Activated CD4-positive, CD25-positive, alpha-beta regulatory T cell (primary cell): ENCODE measurements at places on chromosomes 2 and 18.
A peak's percentile ranks its signal among the peaks of the same experiment; 100 is the strongest.

- no peak for DNase-seq
Measured at GRCh38 chr2:227509076-227509475, 37.1 kb downstream of the AGFG1 start.

DNA sequence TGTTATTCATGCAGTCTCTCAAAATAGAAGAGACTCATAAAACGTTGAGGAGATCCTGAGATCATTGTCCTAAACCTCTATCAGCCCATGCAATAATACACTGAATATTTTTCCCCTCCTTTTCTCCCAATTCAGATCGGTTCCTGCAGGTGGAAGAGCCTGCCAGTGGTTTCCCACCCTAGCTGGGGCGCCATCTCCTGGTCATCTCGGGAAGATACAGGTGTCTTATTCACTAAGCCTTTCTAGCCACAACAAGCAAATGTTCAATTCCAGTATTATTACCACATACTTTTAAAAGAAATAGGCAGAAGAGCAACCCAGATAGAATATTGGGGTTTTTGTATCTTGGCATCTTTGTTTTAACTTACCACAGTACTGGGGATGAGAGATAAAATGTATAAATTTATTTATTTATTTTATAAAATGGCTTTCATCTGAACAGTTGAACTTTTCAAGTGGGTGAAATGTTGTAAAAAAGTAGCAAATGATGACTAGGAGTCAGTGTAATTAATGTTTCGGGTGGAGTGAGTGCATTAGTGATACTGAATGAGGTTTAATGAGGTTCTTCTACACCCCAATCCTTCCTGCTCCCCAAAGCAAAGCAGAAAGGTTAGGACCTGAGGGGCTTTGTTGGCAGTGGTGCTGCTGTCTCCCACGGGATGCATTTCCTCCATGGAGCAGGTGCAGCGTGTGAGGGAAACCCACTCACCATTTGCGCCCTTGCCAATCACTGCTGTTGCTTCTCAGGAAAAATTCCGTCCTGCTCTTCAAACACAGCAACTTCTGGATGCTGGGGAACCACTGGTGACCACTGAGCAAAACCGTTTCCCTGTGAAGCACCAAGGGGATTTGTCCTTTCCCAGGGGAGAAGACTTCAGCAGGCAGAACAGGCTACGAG is 147.1 kb upstream of the FHL2 start:
- DNase-seq, result peak; percentile 57

- DNase-seq, result no peak
Measured at GRCh38 chr18:27363872-27364271, 178.8 kb upstream of the CHST9 start.

DNA sequence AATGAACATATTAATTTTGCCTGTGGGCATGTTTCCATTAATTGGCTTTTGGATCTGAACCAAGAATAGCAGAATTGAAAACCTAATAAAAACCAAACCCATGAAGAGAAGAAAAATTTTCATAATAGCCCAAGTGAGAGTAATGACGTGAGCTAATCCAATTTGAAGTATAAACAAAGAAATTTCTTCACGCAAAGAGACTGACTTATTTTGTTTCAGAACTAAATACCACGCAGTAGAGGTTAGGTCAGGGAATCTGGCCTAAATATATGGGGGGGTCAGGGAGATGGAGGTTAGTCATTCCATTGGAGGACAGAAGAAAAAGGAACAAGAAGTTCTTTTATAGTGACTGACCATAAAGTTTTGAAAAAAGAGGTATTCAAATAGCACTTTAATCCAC is 94.1 kb upstream of the CYP1B1 start:
- no peak for DNase-seq

DNA sequence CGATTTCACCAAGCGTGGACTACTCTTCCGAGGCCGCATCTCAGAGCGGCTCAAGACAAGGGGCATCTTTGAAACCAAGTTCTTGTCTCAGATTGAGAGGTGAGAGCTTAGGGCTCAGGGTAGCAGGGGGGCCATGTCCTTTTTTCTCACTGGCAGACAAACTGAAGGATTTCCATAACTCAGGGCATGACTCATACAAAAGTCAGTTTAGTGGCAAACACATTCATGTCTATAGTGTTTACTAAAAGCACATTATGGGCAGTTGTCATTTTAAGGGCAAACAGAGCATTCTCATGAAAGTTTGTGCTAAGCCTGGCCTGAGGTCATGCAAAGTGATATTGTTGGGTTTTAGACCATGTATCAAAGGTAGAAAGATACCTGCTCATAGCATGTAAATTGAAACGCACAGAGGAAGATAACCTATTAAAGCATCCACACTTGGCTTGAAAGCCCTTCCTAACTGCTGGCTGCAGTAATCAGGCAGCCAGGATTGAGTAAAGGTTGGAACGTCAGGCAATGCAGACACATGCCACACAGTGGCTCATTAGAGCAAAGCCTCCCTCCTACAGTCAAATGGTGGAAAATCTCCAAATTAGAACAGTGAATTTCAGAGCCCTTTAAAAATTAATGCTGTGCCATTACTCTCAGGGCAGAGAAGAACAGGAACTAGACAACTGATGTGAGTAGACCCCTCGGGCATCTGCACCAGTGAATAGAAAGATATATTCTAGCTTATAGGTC is 54.2 kb downstream of the HK2 start:
- DNase-seq, result no peak

GRCh38 chr2:29193681-29194080 is 78.5 kb downstream of the CLIP4 start:
- no peak for DNase-seq

DNA sequence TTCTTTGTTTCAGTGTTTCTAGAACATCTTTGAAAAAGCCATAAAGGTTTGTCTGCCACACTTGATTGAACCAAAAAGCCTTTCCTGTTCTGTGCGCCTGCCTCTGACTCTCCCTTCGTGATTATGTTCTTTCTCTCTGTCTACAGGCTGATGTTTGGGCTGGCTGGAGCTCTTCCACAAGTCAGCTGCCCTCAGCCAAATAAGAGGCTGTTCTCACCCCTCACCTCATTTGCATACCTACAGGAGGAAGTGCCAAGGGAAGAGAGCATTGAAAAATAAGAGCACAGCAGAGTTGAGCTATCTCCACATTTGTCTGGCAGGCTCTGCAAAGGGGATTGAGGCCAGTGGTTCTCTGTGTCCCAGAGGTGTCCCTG is 15.8 kb downstream of the INPP5D start:
- DNase-seq, result no peak

DNA sequence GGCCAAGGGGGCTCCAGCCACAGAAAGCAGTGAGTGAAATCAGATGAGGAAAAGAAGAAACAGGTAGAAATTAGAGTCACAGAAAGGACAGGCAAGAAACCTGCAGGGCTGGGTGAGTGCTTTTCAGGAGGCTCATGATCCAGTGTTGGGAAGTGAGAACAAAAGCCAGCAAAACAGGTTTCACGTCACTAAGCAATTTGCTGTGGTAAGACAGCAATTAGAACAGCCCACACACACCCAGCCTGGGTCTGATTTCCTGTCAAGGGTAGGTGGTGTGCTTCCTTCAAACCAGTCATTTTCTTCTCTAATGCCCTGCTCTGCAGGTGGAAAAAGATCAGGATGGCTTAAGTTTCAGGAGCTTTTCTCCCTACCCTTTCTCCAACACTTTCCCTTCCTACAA is 52.9 kb upstream of the XDH start:
- no peak for DNase-seq

DNA sequence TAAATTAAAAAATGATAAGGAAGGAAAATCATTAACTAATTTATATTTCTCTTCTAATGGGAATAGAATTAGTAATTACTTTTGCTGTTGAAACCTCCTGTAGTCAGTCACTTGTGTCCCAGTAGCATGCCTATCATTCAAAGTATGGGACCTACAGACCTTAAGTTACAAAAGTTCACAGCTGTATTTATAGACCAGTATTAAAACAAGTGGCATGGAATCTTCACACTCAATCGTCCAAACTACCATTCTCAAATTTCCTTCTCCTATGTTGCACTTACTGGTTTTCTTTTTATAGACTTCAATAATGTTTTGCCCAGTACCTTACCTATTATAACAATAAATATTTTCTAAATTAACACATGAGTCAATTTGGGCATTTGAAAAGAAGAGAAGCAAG is 639.9 kb downstream of the ERBB4 start:
- no peak for DNase-seq

DNA sequence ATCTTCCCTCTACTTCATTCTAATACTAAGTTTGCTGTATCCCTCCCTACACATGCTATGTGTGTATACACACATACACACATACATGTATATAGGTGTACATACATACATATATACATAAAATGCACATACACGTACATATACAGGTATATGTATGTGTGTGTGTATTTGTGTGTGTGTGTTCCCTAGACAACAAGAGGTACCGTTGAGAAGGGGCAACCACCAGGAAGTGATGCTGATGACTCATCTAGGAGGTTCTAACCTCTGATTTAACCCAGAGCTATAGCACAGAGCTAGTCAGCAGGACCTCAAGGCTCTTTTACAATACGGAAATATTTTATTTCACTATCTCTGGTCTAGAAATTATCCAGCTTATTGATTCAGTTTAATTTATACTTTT is 139.2 kb downstream of the LAMA3 start:
- no peak for DNase-seq

GRCh38 chr2:17164550-17164949 is 353.7 kb downstream of the RAD51AP2 start:
- no peak for DNase-seq

DNA sequence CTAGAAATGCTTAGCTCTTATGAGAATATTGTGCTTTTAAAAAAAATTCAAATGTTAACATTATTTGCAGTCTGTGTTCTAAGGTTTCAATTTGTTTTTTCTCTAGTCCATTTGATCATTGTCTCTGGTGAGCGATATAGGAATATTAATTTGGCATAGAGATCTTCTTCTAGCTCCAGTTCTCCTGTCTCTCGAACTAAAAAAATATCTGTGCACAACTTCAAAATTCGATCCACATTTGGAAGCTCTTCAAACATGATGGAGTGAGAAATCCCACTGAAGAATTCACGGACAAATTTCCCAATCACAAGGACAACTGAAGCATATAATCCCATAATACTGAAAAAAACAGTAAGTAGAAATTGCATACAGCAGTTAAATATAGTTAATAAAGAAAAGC is 145.6 kb downstream of the NAPG start:
- no peak for DNase-seq

DNA sequence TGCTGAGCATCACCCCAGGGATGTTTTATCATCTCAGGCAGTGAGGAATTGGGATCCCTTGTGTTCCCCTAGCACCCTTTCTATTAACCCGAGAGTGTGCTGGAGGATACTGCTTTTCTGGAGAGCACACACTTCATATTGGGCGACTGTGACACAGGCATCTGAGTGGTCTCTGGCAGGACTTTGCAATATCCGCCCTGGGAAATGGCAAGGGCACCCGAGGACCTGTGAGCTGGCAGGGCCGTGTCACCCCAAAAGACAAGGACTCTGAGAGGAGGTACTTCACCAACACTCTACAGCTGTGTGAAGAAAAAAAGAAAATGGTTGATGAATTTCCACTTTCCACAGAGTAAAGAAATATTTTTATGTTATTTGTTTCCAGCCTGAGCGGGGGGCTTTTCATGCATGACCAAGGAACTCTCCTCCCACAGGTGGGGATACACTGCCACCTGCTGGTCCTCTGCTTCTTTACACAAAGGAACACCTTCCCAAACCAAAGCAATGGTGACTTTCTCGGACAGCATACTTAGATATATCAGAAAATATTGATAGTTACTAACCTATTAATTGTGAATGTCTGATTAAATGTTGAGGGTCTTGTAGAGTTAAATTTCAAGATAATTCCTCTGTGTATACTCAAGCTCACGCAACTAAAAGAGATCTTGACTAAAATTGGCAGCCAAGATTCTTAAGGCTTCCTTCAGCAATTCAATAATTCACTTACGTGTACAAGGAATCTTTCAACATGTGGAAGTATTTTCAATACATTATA is 45.9 kb upstream of the REG3G start:
- DNase-seq, result no peak

DNA sequence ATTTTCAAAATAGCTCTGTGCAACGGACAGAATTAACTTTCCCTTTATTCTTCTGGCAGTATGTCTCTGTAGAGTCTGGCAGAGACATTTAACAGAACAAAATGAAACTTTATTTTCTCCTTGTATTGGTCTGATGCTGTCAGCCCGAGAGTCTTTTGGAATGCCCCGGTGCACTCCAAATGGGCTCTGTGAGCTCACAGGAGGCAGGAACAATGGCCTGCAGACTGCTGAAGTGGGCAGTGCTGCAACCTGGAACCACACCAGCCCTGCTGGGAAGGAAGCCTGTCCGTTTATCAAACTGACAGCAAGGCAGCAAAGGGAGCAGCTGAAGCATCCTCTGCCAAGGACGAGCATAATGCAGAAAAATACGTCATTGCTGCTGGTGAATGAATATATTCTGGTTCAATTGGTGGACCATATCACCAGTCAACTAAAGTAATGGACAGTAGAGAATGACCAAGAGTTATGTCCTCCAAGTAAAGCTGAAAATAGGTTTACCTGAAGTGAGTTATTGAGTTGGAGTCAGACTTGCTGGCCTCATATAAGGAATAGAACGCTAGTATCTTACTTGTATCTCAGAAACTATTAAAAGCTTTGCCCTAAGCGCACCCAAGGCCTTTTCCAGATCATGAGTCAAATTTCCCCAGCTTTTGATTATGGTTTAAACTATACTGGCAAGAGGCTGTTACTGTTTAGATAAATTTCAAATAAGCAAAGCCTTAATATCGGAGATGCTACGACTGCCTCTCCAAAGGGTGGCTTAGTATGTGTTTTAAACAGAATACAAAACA is 207.6 kb upstream of the TANK start:
- no peak for DNase-seq

DNA sequence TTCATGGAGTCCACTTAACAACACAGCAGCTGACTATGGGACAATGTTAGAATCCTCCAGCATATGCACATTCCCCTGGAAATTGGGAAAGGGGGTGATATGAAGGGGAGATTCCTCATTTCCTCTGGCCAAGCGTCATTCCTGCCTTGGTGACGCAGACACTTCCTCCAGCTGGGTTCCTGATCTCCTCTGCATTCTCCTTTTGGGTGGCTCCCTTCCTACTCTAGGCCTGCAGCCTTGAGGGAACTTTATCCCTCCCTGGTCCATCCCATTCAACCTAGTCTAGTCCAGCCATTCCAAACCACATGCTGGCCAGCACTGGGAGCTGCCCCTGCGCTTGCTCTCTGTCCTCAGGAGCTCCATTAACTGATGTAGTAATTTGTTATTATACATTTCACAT is 216.8 kb downstream of the VAPA start:
- no peak for DNase-seq

- no peak for DNase-seq
Measured at GRCh38 chr2:47602996-47603395, 179.9 kb upstream of the MSH6 start.
